IPS DF 19.7 (cell line): ENCODE measurements at places on chromosomes 6 and 20.

DNA sequence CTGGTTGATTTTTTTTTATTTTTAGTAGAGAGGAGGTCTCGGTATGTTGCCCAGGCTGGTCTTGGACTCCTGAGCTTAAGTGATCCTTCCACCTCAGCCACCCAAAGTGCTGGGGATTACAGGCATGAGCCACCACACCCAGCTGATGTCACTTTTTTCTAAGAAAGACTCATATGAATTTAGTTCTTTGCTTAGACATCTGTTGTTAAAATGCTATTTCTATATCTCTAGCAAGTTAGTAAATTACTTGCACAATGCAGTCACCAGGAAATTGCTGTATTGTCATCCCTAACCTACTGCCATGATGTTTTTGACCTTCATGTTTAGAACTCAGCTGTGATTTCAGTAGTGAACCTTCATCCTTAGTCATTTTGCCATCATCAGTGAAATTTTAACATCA lies 5.7 kb downstream of the KDM1B start:
- no peak for DNase-seq

- no peak for DNase-seq
Observed at GRCh38 chr20:42610070-42610469, 579.6 kb downstream of the PTPRT start.

GRCh38 chr6:78746457-78746856 lies 120.9 kb upstream of the IRAK1BP1 start:
- DNase-seq: no peak

GRCh38 chr6:17624396-17624795 lies 24.3 kb downstream of the FAM8A1 start:
- DNase-seq: no peak

DNA sequence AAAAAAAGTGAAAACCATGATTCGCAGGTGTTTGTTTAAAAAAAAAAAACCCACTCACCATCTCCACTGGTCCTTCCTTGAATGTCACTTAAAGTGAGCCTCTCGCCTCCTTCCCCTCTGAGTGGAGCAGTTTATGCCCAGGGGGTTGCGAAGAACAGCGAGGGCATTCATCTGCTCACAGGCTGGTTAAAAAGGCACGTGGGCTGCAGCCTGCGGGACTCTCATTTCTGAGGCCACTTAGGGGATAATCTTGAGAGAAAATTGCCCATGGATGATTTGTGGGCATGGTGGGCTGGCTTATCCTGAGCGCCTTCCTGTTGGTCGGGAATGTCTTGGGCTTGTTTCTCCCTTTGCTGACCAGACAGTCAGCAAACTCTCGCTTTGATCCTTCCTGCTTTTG lies 18.9 kb downstream of the BCAS4 start:
- no peak for DNase-seq

DNA sequence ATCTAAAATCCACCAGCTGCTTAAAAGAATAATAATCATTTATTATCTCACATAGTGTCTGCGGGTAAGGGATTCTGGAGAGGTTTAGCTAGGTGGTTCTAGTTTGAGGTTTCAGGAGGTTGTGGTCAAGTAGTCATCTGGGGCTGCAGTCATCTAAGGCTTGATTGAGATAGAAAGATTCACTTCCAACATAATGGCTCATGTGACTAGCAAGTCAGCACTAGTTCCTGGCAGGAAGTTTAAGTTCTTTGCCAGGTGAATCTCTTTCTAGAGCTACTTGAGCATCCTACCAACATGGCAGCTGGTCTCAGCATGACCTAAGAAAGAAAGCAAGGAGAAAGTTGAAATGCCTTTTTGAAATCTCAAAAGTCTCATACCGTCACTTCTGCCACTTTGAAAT lies 128.8 kb downstream of the EDN1 start:
- DNase-seq: no peak
